ENCODE measurements at places on chromosomes 6 and 20. TPM values are rescaled to one million over a fixed set of nuclear protein-coding genes. Genes with fewer than 3 reads are reported as not detected.

- no peaks in the 10 kb centered on the region for H3K4me1 ChIP-seq
- H3K27me3 ChIP-seq = no peaks in the 10 kb centered on the region
- no peak overlapping the region for H3K4me3 ChIP-seq
- H3K27ac ChIP-seq = no peak overlapping the region
- DNase-seq = no peak
Observed at GRCh38 chr20:46557231-46557956, 6.9 kb upstream of the OCSTAMP start.

GRCh38 chr20:41249411-41250281 lies 67.9 kb downstream of the ZHX3 start:
- no peaks in the 10 kb centered on the region for H3K27me3 ChIP-seq
- H3K4me1 ChIP-seq = peaks cover 9% of the 10 kb centered on the region
- DNase-seq = no peak
- H3K27ac ChIP-seq = no peak overlapping the region

TFAP2D gene
- total RNA-seq = not detected

GRCh38 chr20:55888685-55889084 lies 116.6 kb downstream of the CBLN4 start:
- H3K27me3 ChIP-seq = no peaks in the 10 kb centered on the region
- H3K4me1 ChIP-seq = no peaks in the 10 kb centered on the region
- no peak overlapping the region for H3K27ac ChIP-seq
- DNase-seq = no peak

DNA sequence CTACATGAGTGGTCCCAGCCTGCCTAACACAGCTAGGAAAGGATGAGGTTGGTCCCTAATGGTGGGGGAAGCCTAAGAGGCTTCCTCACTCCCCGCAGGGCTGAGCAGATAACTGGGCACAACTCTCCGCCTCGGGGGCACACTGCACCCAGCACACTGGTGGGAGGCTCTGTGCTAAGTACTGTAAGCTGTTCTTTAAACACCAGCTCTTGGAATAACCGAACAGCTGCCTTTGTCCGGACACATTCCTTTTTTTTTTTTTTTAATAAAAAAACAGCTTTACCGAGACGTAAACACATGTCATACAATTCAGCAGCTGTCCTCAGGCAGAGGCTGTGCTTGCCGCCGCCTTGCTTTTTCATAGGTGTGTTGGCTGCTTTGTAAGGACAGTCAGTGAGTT lies 6.9 kb downstream of the PSMG4 start:
- no peaks in the 10 kb centered on the region for H3K27me3 ChIP-seq
- no peak for DNase-seq
- no peak overlapping the region for H3K4me3 ChIP-seq
- H3K36me3 ChIP-seq = peaks cover 16% of the 10 kb centered on the region
- H3K27ac ChIP-seq = no peak overlapping the region

GRCh38 chr6:31621991-31622390 lies 1.5 kb downstream of the PRRC2A start:
- H3K27ac ChIP-seq = no peak overlapping the region
- H3K36me3 ChIP-seq = peaks cover 30% of the 10 kb centered on the region
- H3K27me3 ChIP-seq = no peaks in the 10 kb centered on the region
- H3K4me3 ChIP-seq = peak overlapping the region; percentile 88
- peaks cover 4% of the 10 kb centered on the region for H3K4me1 ChIP-seq

DNA sequence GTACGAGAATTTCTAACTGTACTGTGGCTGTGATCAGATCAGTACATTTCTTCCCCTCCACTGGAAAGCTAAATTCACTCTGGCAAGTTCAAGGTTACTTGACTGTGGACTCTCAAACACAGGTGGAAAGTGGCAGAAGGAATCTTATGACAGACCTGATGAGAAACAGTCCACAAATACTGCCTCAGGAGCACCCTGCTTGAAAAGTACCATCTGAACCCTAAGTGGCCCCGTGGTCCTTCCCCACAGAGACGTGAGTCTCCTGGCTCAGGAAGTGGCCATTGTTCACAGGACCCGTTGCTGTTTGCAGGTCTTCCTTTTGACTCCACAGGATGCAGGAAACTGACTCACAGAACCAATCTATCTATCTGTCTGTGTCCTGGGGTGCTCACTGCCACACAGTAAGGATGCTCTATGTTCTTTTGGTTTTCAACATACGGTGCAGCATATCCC lies 47.5 kb upstream of the NHSL1 start:
- no peaks in the 10 kb centered on the region for H3K27me3 ChIP-seq
- no peaks in the 10 kb centered on the region for H3K36me3 ChIP-seq
- no peak overlapping the region for H3K27ac ChIP-seq
- no peak overlapping the region for H3K4me3 ChIP-seq
- no peak for DNase-seq

TRAPPC3L gene
- not detected for total RNA-seq

DNA sequence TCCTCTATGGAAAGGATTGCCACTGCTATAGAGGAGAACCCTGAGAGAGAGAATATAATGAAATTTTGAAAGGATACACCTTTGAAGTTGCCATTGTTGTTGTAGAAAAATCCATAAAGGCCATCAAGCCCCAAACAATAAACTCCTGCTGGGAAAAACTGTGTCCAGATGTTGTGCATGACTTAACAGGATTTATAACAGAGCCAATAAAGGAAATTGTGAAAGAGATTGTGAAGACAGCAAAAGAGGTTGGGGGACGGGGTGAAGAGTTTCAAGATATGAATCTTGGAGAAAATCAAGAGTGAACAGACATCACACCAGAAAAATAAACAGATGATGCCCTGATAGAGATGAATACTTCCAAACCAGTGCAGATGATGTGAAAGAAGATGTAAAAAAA lies 396.4 kb downstream of the BCKDHB start:
- DNase-seq = no peak
- no peaks in the 10 kb centered on the region for H3K4me1 ChIP-seq
- no peak overlapping the region for H3K4me3 ChIP-seq
- no peak overlapping the region for H3K27ac ChIP-seq

SIRPD gene
- not detected for total RNA-seq

HSPA1L gene
- 0.71 TPM for total RNA-seq

DEF6 gene
- 13.7 TPM for total RNA-seq

DNA sequence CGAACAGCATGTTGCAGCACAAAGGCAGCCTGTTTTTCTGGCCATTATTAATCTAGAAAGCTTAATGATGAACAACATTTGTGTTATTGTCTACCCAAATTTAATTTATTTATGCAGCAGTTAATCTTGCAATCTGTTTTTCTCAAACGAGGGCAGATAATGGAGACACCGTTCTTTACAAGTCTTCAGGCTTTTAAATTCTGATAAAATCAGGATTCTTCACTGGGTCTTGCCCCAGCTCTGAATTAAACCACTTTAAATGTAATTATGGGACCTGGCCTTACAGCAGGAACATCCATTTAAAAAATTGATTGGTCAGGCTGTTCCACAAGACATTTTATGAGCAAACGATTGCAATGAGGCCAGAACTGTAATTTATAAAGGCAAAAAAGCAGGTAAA lies 26.5 kb upstream of the INSM1 start:
- no peak overlapping the region for H3K4me3 ChIP-seq
- H3K27me3 ChIP-seq = no peaks in the 10 kb centered on the region
- no peaks in the 10 kb centered on the region for H3K4me1 ChIP-seq

DNA sequence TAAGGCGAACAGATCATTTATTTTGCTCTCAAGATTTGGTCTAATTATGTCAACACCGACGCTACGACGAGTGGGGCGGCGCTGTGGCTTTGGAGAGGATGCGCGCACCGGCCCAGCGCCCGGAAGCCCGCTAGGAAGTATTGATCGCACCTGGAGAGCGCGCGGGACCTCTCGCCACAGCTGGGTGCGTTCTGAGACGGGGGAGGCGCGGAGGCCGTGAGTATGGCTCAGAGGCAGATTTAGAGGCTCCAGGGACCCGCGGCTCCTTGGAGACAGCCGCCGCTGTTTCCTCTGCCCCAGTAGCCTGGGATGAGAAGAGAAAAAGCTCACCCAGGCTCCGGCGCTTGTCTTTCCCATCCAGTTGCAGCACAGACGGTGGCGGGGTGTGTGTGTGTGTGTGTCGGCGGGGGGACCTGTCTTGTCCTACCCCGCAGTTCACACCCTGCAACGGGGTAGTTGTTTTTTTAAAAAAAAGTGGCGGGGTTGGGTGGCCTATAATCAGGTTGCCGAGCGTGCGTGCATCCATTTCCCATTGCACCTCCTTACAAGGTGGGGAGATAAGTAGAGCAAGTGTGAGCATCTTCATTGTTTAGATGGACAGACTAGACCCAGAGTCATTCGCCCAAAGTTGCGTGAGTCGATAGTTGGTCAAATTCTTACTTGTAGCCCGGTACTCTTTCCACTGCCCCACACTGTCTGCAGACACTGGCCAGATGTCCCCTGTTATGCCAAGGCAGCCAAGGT lies 11.2 kb downstream of the TFAP2D start:
- DNase-seq = no peak
- no peaks in the 10 kb centered on the region for H3K36me3 ChIP-seq
- H3K4me3 ChIP-seq = no peak overlapping the region

DNA sequence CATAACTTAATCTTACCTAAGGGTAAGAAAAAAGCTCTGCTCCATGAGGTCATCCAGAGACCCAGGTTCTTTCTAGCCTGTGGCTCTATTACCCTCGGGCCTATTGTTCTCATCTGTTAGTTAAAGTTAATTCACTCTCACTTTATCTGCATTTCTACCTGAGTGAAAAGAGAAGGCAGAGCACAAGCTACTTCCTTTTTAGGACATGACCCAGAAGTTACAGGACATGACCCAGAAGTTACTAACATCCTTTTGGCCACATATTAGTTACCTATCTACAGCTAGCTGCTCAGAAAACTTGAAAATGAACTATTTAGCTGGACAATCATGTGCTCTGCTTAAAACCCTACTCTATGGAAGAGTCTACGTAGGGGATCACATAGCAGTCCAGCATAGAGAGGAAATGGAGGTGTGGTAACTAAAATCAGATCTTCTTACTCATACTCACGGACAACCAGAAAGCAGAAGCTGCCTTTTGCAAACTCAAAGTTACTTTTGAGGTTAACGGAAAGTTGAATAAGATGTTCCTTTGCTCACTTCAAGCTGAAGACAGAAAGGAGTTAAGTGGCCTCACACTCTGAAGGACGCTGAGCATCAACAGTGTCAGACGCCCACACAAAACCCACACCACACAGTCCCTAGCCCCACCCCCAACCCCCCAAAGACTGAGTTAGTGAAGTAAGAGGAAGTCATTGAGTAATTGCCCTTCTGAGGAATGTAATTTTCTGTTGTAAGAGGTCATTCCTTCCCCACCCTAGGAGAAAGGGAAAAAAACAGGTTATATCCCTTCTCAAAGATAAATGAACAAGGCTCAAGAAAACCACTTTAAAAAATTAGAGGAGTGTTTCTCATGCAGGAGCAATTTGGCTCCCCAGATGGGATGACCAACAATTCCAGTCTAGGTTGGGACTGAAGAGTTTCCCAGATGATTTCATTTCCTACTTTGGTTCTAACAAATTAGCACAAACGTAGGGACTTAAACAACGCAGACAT lies 45.9 kb upstream of the TAB2 start:
- no peak for DNase-seq
- H3K4me3 ChIP-seq = no peak overlapping the region
- H3K4me1 ChIP-seq = no peaks in the 10 kb centered on the region
- peak overlapping the region; percentile 38 for H3K27ac ChIP-seq

DNA sequence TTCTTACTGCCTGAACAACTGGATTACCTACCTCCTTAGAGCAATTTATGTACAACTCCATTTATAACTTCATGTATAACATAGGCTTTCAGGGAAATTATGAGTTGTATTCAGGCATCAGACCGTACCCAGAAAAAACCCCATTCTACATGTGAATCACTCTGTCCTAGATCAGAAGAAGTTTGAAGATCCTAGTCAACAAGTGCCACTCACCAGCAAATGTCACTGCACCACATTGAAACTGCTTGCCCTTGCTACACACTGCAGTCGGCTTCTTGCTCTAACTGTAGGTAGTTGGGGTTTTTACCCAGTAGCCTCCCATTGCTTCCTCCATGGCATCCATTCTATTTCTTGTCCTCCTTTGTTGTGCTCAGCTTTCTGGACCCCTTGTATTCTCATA lies 132.4 kb downstream of the DNAH8 start:
- no peaks in the 10 kb centered on the region for H3K36me3 ChIP-seq
- no peak overlapping the region for H3K4me3 ChIP-seq
- no peak overlapping the region for H3K27ac ChIP-seq
- no peaks in the 10 kb centered on the region for H3K4me1 ChIP-seq
- no peaks in the 10 kb centered on the region for H3K27me3 ChIP-seq
- no peak for DNase-seq

All from pancreas (tissue), 10 donors.